ENCODE measurements at places on chromosomes 4 and X.

GRCh38 chr4:47287735-47288134 lies 175.8 kb downstream of the COMMD8 start:
- no peaks in the 10 kb centered on the region for H3K4me1 ChIP-seq
- no peak overlapping the region for H3K4me3 ChIP-seq
- DNase-seq, result no peak
- H3K27me3 ChIP-seq, result no peaks in the 10 kb centered on the region
- no peaks in the 10 kb centered on the region for H3K36me3 ChIP-seq

DNA sequence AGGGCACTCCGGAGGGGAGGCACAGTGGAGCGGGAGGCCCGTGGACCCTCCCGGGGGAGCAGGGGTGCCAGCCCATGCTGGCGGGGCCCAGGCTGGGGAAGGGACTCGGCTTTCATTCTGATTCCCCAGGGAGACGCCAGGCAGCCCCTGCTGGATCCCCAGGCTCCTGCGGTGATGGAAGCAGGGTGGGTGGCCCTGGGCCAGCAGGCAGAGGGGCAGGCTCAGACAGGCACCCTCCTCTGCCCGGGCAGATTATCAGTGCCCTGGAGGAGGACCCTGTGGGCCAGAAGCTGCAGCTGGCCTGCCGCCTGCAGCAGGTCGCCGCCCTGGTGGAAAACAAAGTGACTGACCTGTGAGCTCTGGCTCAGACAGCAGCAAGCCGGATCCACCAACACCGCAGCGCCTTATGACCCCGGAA lies 2.1 kb upstream of the SRPK3 start:
- no peaks in the 10 kb centered on the region for H3K36me3 ChIP-seq
- H3K4me3 ChIP-seq, result no peak overlapping the region
- H3K27ac ChIP-seq, result no peak overlapping the region
- no peaks in the 10 kb centered on the region for H3K27me3 ChIP-seq
- no peaks in the 10 kb centered on the region for H3K4me1 ChIP-seq

DNA sequence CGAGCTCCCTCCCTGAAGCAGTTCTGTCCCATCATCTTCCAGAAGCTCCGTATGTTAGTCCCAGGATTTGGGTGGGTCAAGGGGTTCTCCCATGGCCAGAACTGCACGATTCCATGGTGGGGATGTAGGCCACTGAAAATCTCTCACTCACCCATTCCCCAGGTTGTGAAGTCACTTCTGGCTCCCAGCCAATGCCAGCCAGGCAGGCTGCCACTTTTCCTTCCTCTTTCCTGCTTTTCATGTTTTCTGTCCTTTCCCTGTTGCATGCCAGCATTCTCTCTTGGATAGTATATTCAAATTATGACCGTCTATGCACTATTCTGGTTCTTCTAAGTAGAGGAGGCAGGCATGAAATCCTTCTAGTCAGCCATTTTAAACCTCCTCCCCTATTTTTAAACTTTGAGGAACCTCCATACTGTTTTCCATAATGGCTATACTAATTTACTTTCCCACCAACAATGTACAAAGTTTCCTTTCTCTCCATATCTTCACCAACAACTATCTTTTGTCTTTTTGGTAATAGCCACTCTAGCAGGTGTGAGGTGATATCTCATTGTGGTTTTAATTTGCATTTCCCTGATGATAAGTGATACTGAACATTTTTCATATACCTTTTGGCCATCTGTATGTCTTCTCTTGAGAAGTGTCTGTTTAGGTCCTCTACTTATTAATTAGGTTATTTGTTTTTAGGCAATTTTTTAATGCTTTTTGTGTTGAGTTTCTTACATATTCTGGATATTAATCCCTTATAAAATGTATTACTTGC lies 182.1 kb upstream of the TET2 start:
- no peaks in the 10 kb centered on the region for H3K27me3 ChIP-seq
- no peak overlapping the region for H3K27ac ChIP-seq
- no peaks in the 10 kb centered on the region for H3K4me1 ChIP-seq

DNA sequence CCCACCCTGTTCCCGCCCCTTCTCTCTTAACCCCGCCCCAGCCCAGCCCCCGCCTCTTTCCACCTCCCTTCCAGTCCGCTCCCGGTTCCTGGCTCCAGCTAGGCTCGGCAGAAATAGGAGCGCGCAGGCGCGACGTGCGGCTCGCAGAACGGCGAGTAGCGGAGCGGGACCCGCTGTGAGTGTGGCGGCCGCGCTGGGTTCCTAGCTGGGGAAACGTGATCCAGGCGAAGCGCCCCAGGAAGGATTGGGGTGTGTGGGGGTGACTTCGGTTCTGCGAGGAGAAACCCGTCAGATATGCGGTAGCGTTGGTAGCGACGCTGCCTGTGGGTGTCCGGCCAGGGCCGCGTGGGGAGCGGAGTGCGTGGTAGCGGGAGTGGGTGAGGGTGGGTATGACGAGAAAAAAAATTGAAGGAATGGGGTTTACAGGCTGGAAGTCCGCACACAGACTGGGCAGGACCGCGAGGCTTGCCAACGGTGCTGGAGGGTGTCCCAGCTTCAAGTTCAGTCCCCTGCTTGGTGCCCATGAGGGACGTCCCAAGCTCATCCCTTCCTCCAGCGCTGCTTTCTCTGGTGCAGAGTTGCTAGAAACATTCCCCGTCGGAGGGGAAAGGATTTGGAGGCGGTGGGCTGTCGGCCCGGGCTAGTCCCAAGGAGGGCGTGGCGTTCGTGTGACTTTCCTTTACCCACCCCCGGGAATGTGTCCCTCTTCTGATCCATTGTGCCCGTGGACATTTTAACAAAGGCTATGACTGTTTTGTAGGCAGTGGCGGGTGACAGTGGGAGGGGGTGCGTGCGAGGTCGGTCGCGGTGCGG lies at the start of gene PRRG1:
PRRG1 (plus strand) TSS at position 144 of the 813 bp plus-strand sequence. CDS start 56,886 bp downstream, outside the sequence.
- peak within 1 kb of the TSS; percentile 75 for H3K4me3 ChIP-seq
- no peaks in the 10 kb centered on the region for H3K27me3 ChIP-seq
- H3K27ac ChIP-seq, result no peak within 1 kb of the TSS
